Suppressor macrophage treated with lipopolysaccharide for 1 hour (primary cell): ENCODE measurements at places on chromosomes 4 and X.
A peak's percentile ranks its signal among the peaks of the same experiment; 100 is the strongest.

DNA sequence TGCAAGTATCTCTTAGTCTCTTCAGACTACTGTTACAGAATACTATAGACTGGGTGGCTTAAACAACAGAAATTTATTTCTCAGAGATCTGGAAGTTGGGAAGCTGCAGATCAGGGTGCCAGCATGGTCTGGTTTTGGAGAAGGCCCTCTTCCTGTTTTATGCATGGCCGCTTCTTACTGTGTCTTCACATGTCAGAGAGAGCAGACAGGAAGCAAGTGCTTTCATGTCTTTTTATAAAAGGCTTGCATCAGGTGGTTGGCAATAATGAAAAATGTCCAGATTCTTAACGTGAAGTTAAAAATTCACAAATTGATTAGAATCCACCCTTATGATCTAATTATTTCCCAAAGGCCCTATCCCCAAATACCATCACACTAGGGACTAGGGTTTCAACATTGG is 284.9 kb downstream of the RPA4 start:
- peak; percentile 5 for DNase-seq

- no peak for DNase-seq
These were observed 64.9 kb downstream of the CD99L2 start for GRCh38 chrX:150833454-150834056.

DNA sequence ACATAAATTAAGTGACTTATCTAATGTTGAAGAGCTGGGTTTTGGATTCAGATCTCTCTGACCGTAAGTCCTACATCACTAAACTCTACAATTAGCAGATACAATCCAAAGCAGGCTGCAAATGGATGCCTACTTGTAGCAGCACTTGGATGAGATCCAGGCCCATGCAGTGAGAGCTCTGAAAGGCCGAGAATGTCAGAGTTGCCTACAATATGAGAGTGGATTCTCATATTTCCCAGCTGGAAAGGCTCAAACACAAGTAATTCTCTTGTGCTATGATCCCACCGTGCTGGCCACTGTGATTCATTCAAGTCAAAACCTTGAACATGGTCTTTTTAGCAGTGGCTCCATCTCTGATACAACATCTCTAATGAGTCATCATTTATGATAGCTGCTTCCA is 125.4 kb upstream of the CHRDL1 start:
- no peak for DNase-seq

DNA sequence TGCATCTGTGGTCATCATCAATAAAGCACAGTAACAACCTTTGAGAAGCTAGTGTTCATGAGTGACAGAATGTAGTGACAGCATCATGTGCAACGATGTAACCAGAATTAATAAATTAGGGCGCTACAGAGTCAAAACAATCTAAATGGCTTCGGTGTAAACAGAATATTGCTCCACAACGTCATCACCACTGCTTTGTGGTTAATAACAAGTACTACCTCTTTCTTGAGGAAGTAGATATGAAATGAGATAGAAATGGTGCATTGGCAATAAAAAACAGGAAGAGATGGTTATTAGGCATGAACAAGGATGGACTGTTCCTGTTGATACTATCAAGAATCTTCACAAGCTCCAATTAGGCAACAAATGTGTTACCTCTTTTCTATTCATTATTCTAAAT is 8.7 kb upstream of the PDHA2 start:
- DNase-seq = no peak

- DNase-seq = no peak
These were observed 108.3 kb upstream of the USP9X start for GRCh38 chrX:40976981-40977380.

GRCh38 chr4:183434666-183435190 is 9.7 kb upstream of the CDKN2AIP start:
- DNase-seq = no peak

- DNase-seq = no peak
These were observed 57.1 kb downstream of the MAML3 start for GRCh38 chr4:140096921-140097320.

GRCh38 chrX:40439625-40440532 is 140.9 kb upstream of the ATP6AP2 start:
- peak; percentile 21 for DNase-seq

GRCh38 chr4:40648742-40649281 is 19.1 kb upstream of the RBM47 start:
- DNase-seq = peak; percentile 98

DNA sequence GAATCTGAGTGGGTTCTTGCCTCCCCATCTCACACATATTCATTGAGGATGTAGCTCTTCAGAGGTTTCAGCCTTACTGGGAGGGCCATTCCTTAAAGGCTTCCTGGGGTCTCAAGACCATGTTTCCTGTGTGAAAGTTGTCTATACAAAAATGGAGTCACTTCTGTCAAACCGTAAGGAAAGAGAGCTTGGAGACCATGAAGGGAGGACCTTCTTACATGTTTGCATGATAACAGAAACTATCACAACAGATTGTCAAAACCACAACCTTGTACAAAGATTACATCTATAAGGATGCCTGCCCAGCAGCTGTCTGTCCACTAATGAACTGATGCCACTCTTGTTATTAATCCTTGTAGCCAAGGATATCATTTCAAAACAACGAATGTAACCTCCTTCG is 139.3 kb downstream of the PDE5A start:
- DNase-seq = no peak

DNA sequence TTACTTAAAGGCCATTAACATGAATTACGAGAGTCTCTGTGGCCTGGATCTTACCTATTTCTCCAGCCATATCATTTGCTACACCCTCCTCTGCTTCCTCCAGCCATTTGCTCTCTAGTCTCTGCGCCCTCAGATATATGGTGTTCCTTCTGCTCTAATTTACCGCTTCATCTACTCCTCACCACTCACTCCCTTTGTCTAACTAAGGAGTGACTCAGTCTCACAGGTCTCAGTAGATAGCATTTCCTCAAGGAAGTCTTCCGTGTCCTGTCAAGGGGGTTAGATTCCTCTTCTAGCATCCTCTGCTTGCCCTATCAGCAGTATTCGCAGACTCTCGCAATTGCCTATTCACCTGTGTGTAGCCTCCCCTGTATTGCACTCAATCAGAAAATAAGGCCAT is 892.1 kb upstream of the INTU start:
- DNase-seq = no peak

DNA sequence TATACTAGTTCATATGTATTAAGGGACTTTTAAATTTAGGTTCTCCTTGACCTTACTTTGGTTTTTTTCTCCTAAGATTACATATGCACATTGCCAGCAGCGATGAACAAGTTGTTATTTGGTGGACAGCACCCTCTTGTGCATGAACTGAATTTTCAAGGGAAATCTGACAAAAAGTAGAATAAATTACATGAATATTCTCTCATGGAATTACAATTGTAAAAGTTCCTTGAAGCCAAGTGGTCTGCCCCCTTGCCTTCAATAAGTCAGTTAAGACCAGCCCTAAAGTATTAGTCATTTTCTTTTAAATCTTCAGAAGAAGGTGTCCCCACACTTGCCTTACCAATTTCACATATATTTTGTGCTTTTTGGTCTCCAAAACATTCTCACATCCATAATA is 30.7 kb upstream of the SMARCA5 start:
- DNase-seq = peak; percentile 37

- DNase-seq = peak; percentile 34
These were observed 157.0 kb downstream of the TMEM164 start for GRCh38 chrX:110159865-110160264.

DNA sequence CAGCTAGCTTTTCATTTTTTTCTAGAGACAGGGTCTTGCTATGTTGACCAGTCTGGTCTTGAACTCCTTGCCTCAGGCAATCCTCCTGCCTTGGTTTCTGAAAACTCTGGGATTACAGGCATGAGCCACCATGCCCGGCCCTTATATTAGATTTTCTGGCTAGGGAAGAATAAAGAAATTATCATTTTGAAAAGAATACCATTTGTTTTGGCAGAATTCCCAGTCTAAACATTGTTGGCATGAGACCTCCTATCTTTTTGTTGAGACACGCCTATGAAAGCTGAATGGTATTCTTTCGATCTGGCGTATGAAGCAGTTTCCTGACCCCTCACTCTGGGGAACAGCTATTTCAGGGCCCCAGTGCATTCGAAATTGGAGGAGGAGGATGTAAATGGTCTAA is 107.0 kb downstream of the REPS2 start:
- DNase-seq = no peak
